ENCODE measurements at places on chromosomes 6 and 20. TPM values are rescaled to one million over a fixed set of nuclear protein-coding genes. Genes with fewer than 3 reads are reported as not detected.

DNA sequence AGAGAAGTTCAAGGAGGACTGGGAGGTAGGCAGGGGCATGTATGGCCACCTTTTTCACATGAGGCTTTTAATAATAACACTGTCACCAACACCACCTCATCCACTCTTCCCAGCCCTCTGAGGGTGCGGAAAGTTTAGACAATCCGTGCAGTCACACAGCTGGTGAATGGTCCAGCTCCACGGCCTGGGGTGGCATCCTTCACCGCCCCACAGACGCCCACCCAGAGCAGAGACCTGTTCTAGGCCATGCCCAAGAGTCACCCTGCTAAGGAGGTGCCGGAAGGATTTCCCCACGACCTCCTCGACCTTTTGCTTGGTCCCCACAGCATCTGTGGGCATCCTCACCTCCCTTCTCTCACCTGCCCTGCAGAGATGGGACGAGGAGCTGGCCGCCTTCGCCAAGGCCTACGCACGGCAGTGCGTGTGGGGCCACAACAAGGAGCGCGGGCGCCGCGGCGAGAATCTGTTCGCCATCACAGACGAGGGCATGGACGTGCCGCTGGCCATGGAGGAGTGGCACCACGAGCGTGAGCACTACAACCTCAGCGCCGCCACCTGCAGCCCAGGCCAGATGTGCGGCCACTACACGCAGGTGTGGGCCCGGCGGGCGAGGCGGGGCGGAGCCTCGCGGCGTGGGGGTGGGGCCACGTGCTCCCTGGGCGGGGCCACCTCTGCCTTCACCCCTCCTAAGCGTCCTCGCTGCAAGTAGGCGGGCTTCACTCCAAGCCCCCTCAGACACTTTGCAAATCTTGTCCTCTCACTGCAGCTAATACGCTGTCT is 4.4 kb downstream of the PI16 start:
- no peak overlapping the region for H3K4me3 ChIP-seq
- no peak for DNase-seq
- H3K27ac ChIP-seq: no peak overlapping the region
- no peaks in the 10 kb centered on the region for H3K36me3 ChIP-seq
- H3K4me1 ChIP-seq: peaks cover 8% of the 10 kb centered on the region

BLOC1S5 gene
- 11.8 TPM for total RNA-seq

DNA sequence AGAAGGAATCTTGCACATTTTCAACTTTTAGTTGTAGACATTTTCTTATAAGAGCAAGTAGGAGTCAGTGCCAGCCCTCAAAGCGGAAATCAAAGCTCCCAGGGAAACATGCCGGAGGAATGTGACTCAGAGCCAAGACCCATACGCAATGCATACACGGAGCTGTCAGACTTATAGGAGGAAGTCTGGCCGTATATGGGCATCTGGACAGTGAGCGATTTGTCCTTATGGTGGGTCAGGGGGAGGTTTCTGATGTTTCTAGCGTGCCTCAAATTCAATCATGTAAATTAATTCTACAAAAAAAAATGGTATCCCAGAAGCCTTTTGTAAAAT is 3.6 kb upstream of the CCN2 start:
- H3K27me3 ChIP-seq: no peaks in the 10 kb centered on the region
- peak overlapping the region; percentile 3 for H3K4me3 ChIP-seq
- H3K36me3 ChIP-seq: no peaks in the 10 kb centered on the region
- peak overlapping the region; percentile 91 for H3K27ac ChIP-seq

GRCh38 chr20:61847986-61848385 is 217.7 kb downstream of the TAF4 start:
- no peaks in the 10 kb centered on the region for H3K27me3 ChIP-seq
- no peak overlapping the region for H3K4me3 ChIP-seq
- no peaks in the 10 kb centered on the region for H3K36me3 ChIP-seq
- DNase-seq: no peak

DNA sequence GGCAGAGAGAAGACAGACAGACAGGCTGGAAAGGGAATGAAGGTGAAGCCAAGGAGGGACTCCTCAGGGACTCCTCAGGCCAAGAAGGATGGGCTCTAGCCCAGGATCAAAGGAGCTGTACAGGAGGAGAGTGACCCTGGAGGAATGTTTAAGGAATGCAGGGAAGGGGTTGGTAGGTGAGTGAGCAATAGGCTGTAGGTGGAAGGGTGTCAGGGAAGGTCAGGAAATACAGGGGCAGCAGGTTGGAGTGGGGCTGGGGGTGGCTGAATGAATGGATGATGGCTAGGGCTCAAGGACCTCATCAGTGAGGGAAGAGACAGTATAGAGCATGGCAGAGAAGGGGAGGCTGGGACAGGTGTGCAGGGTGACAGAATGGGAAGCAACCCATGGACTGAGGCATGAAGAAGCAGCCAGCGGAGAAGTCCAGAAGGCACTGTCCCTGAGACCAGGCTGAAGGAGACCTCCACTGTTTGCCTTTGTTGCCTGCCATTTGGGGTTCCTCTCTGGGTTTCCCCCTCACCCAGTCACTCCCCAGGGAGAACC is 13.2 kb downstream of the SYNGAP1 start:
- H3K27ac ChIP-seq: no peak overlapping the region
- H3K4me3 ChIP-seq: no peak overlapping the region
- no peaks in the 10 kb centered on the region for H3K27me3 ChIP-seq
- H3K4me1 ChIP-seq: peaks cover 28% of the 10 kb centered on the region
- H3K36me3 ChIP-seq: peaks cover 5% of the 10 kb centered on the region
- DNase-seq: no peak

DNA sequence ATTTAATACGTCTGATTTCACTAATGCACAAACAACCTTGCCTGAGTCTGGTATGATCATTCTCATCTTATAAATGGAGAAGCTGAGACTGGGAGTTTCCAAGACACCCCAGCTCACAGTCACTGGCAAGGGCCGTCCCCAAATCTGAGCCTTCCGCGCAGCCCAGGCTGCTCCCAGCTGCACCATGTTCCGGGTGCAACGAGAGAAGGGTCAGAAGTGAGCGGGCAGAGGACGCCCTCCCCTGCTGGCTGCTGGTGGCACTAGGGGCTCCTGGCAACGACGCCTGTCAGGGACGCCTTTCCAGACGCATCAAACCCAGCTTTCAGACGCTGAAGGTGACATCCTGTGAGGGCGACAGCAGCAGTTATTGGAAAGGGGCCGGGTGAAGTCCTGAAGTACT is 115.3 kb upstream of the PROKR2 start:
- DNase-seq: no peak
- no peak overlapping the region for H3K27ac ChIP-seq
- H3K27me3 ChIP-seq: peaks cover 13% of the 10 kb centered on the region
- no peak overlapping the region for H3K4me3 ChIP-seq
- H3K36me3 ChIP-seq: no peaks in the 10 kb centered on the region

Data from Panc1 (cell line).